GM10248 (cell line): ENCODE measurements at places on chromosomes 7 and 10.
A peak's percentile ranks its signal among the peaks of the same experiment; 100 is the strongest.

DNA sequence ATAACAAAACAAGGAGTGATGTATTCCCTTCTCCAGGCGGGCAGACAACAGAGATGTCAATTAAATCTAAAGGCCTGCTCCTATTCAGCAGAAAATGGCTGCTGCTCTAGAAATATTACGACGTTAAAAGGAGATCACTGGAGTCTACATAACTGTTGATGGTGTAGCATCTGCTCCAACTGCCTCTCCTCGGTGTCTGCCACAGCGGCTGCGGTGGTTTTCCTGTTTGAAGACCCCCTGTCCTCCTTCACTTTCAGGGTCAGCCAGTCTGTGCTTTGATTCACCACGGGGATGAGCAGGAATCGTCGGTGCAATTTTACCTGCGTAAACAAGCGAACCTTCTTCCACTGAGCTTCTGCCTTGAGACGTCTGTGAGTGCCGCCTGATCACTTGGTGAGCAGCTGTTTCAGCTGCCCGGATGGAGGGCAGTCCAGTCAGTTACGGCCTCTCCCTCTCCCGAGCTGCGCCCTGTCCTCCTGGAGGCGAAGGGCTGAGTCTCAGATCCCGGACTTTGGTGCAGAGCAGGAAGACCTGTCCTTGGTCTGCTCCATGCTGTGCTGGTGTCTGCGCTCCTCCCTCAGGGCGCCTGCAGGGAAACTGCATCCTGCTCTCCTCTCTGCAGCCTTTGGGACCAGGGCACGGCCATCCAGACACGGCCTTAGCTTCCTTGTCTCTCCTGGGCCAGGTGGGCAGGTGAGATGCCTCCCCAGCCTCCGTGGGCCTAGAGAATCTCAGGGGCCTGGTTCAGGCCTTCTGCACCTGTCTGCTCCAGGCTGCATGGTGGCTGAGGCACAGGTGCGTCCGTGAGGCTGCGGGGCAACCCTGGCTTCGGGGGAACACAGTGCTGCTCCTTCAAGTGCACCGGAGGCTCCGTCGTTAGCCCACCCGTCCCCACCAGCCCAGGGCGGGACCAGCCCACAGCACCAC, 326.6 kb downstream of the ADARB2 start:
- no peak for DNase-seq

DNA sequence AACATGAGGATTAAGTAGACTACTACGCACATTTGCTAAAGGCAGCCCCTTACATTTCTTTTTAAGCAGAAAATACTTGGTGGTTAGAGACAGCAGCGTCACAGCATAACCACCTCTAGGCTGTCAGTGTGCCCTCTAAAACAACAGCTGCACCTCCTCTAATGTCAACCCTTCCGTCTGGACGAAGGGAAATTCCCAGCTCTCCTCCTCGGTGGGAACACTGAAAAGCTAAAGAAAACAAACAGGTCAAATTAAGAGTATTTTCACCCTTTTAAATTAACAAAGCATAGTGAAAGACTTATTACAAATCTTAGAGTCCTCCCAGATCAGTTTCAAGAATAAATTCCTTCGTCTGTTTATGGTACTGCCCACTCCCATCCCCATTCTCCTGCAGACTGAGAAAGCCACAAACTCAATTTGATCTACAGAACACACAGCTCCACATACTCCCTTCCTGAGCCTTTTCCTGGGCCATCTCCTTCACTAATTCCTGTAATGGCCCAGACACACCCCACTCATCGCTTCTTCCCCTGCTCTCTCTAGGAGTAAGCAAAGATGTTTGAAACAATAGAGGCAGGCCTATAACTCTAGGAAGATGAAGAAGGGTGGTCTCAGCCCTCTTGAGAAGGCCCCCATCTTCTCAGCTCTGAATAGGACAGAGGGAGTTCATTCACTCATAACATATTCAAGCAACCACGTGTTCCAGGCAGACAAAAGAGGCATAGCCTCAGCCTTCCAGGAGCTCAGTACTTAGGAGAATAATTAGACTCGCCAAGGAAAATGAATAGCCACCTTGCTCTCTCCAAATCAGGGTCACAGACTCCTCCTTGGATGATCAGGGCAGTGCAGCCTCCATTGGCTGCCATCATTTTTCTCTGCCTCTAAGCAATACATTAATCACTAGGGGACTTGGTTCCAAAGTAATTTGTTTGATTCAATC, 47.5 kb upstream of the HNRNPH3 start:
- no peak for DNase-seq

DNA sequence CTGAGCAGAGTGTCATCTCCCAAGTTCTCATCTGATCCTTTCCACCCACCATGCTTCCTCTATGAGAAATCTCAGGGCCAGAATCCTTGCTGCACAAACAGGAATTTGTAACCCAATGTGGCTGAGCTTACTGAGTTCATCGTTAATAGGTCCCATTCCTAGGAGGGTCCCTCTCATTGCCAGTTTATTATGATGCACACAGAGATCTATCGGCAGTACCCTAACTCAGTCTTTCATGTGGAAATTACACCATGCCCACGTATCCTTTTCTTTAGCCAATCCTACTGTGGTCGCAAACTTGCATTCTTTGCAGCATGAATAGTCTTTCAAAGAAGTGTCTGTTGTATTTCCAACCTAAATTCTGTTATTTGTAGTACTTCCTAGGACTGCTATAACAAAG, 12.1 kb downstream of the TMEM236 start:
- DNase-seq = no peak

DNA sequence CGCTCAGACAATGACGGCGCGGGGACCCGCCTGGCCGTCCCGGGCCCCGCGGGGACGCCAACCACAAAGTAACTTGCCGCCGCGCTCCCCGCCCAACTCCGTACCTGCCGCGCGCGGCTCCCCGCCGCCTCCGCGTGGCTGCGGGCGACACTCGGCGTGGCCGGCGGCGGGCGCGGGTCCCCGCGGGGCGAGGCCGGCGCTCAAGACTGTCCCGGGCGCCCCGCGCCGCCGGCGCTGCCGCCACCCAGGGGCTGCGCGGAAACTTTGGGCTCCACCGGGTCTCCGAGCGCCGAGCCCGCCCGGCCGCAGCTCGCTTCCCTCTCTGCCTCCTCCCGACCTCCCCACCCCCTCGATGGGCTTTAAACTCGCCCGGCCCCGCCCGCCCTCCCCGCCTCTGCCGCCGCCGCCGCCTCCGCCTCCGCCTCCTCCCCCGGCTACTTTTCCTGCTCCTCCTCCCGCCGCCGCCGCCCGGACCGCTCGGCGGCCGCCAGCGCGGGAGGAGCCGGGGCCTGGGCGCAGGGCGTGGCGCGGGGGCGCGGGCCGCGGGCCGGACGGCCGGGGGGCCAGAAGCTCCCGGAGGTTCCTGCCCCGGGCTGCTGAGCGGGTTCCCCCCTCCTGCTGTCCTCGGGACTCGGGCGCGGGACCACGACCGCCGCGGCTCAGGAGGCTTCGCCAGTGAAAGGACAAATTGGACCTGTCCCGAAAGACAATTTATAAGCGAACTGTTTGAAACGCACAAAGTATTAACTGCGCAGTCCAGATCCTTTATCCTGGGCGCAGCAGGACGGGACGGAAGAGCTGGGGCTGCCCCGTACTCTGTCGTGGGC, 10.6 kb upstream of the GRB10 start:
- no peak for DNase-seq

- no peak for DNase-seq
Measured at GRCh38 chr7:111362506-111363054, 199.7 kb downstream of the IMMP2L start.

GRCh38 chr7:121266307-121266894, 62.4 kb upstream of the WNT16 start:
- DNase-seq = no peak

GRCh38 chr7:149104214-149104613, 13.7 kb upstream of the ZNF786 start:
- DNase-seq = no peak

DNA sequence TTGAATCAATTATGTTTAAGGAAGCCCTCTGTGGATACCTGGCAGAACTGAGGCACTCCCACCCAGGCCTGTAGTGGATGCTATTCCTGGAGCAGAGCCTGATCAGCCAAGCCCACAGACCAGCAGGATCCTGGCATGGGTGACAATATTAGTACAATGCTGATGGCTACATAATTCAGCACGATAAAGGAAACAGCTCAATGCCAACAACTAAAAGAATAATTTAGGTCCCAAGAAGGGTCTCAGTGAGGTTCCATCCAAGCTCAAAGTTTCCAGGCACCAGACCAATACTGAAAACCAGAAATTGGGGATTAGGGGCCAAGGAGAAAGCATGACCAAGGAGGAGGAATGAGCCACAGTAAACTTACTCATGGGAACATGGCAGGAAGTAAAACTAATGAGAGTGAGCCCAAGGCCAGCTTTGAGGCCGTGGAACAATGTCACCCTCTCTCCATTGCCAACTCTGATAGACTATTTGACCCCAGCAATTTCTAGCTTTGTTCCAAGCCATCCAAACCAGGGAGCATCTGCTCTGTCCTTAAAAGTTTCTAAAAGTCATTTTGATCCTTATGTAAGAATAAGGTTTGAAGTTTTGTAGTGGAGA, 1082.4 kb downstream of the KCNMA1 start:
- no peak for DNase-seq

DNA sequence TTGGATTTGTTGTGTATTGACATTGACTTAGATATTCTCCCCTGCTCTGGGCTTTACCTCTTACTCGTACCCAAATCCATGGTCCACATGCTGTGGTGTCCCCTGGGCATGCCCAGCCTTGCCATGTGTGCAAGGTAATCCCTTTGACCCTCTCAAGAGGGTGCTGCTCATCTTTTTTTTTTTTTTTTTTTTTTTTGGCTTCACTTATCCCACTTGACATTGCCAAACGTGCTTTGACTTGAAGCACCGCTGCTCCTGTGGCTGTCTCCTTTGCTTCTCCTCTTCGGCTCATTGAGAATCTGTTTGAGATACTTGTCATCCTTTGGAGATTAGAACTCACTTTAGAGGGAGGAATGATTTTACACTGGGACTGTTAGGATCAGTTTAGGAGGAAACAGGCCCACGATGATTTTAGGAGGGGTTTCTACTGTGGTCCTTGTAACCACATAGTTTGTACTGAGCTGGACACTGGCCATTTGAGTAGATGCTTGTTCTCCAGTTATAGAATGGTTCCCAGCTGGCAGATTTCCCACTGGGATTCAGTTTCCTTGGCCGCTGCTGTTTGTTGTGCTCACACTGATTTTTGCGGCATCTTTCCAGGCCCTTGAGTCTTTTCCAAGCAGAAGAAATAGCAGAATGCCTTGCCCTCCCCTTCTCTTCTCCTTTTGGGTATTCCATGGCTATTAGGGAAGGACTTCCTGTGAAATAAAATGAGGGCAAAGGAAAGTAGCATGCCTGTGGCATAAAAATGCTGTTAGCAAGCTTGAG, 184.8 kb downstream of the AUTS2 start:
- no peak for DNase-seq

GRCh38 chr10:4013651-4014121, 228.7 kb upstream of the KLF6 start:
- DNase-seq = peak; percentile 74

DNA sequence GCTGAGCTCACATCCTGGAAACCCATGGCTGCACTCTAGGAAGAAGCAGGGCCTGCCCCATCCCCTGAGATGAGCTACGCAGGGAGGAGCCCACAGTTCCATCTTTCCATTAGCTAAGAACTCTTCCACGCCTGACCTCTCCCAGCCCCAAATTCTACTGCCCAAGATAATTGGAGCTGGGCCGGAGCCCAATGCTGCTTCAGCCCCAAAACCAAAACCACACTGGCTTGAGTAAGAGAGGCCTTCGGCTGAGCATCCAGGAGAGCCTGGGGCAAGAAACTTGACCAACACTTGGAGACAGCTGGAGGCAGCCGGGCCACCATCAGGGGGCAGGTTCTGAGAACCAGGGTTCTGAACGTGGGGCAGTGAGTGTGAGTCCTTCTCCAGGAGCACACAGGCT, 116.1 kb upstream of the ZMIZ1 start:
- DNase-seq = no peak

- no peak for DNase-seq
Measured at GRCh38 chr7:87507446-87507845, 32.0 kb upstream of the ABCB4 start.

DNA sequence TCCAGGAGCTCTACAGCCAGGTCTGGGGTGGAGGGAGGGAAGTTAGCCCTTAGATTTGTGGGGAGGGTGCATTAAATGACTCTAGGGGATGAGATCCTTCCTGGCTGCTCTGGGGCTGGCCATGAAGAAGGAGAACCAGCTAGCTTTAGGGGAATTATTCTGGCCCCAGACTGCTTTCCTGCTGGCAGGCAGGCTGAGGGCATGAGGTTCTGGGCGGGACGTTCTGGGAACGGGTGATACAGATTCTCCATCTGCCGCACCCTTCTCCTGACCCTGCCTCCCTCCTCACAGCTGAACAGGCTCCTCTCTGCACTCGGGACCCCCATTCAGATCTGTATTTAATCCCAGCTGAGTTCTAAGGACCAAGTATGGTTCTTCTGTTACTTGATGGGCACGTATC, 23.9 kb downstream of the GOLGA7B start:
- DNase-seq = no peak

DNA sequence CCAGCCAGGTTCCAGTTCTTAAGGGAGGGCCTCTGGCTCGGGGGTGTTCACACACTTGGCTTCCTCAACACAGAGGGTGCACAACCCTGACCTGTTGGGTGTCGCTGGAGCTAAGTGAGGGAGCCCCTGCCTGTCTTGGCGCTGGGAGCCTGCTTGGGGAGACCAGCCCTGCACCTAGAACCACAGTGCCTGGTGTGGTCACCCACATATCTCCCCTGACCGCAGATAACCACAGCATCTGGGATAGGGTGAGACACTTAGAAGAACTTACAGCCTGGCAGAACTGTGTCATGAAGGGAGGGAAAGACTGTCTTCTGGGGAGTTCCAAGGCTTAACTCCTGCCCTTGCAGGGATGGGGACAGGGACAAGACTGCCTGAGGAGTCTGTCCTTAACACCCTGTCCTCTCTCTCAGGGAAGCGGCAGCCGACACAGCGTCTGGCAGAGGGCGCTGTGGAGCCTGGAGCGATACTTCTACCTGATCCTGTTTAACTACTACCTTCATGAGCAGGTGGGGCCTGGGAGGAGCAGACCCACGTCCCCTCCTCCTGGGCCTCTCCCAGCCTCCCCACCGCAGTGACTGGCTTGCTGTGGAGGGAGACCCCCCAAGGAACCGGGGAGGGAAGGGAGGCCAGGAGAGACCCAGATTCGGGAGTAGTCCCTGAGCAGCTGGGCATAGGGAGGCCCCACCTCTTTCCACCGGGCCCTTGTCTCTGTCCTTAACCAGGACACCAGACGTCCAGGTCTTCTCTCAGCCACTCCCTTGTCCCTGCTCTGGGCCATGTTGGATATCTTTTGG, 59.0 kb downstream of the PALD1 start:
- DNase-seq = no peak

- peak; percentile 26 for DNase-seq
Measured at GRCh38 chr10:17910125-17910789, 41.5 kb upstream of the SLC39A12 start.

- DNase-seq = no peak
Measured at GRCh38 chr10:76786504-76787072, 851.0 kb downstream of the KCNMA1 start.

DNA sequence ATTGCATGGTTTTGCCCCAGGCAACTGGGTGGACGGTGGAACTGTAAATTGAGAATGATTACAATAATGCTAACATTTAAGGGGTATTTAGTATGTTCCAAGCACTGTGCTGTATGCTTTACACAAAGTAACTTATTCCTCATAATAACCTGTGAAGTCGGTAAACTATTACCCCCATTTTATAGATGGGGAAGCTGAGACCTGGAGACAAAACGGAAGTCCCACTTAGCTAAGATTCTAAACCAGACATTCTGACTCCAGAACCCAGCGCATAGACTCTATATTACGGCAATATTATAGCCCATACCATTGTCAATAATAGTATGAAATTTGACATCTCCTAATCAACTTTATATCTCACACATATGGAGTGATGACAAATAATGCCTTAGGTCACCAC, 39.9 kb upstream of the TMEM236 start:
- no peak for DNase-seq
